KG1 (cell line): ENCODE measurements at places on chromosomes 16 and 17.

DNA sequence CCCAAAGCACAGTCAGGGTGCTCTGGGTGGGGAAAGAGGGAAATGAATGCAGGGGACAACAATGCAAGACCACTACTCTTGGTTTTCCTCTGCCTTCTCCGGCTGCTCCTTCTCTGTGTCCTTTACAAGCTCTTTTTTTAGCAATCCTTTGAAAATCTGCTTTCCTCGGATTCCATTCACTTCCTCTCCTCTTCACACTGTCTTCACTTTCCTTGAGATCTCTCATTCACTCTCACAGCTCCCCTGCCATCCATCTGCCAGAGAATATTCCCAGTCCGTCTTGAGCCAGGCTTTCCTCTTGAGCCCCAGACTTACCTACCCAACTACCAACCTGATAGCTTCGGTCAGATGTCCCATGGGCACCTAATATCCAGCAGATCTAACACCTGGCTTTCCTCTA, 11.0 kb upstream of the SPOP start:
- no peak for DNase-seq

DNA sequence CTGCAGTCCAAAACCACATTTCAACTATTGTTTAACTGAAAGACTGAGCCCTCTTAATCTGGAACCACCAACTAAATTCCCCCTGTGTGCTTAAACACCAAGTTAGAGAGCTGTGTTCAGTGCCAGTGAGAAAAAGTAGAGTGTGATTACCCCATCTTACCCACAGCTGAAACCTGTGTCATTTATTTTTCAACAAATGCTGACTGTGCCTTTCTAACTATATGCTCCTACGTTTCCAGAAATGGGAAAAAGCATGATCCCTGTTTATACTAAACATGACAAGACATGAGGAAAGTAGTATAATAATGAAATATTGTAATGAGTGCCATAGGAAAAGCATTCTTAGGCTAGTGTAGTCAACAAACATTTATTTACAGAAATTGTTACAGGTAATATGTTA, 7.4 kb upstream of the TOX3 start:
- no peak for DNase-seq

DNA sequence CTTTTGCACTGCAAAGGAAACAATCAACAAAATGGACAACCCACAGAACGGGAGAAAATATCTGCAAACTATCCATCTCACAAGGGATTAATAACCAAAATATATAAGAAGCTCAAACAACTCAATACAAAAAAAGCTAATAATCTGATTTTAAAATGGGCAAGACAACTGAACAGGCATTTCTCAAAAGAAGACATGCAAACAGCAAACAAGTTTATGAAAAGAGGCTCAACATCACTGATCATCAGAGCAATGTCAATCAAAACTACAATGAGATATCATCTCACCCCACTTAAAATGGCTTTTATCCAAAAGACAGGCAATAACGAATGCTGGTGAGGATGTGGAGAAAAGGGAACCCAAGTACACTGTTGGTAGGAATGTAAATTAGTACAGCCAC, 34.8 kb downstream of the SYNRG start:
- no peak for DNase-seq

- DNase-seq, result no peak
These were observed 295.3 kb downstream of the SLC39A11 start for GRCh38 chr17:72797142-72797541.

DNA sequence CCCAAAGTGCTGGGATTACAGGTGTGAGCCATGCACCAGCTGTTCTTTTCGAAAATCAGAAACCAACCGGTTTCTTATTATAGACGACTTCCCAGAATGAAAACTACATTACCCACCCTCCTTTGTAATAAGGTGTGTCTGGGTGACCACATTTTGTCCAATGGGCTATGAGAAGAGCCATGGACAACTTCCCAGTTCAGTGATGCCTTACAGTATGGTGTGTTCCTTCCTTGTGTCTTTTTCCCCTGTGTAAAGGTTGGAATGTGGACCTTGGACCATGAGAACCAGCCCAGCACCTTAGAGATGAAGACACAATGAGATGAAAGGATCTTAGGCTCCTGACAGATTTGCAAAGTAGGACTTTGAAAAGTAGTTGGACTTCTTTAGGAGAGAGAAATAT, 85.0 kb upstream of the ATF7IP2 start:
- DNase-seq, result no peak

GRCh38 chr16:11890231-11890965, 25.4 kb downstream of the GSPT1 start:
- DNase-seq, result no peak

DNA sequence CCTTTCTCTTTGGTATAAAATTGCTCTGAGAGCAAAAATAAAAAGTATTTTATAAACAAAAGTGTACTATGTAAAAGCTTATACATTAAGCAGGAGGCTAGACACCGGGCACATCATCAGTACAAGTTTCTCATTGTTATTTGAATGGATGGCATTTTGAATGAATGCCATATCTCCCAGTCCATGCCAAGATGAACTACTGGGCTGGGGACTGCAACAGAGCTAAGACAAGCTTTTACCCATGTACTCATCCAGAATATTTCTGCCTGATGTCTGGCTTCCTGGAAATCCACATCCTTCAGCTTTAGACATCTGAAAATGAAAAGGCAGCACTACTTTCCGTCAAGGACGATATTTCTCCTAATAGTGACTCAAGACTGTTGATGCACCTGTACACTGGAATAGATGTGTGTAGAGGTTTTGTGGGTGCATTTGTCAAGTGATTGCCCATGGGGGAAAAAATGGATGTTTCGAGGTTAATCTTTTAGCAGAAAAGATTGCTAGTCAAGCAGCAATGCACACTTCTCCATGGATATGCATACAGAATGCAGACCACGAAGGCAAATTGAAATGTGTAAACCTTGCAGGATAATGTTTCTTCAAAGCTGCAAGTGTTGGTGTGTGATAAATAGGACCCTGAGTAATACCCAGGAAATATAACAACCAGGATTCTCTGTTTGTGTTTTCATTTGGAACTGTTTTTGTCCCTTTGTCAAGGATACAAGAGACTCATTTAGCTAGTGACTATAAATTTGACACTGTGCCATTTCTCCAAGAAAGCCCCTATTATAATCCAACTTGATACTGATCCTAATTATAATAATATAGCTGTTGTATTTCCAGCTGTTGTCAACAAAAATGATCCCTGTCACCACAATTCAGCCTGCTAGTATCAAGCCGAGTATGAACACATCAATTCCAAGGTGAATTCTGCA, 173.8 kb downstream of the CDH8 start:
- no peak for DNase-seq

DNA sequence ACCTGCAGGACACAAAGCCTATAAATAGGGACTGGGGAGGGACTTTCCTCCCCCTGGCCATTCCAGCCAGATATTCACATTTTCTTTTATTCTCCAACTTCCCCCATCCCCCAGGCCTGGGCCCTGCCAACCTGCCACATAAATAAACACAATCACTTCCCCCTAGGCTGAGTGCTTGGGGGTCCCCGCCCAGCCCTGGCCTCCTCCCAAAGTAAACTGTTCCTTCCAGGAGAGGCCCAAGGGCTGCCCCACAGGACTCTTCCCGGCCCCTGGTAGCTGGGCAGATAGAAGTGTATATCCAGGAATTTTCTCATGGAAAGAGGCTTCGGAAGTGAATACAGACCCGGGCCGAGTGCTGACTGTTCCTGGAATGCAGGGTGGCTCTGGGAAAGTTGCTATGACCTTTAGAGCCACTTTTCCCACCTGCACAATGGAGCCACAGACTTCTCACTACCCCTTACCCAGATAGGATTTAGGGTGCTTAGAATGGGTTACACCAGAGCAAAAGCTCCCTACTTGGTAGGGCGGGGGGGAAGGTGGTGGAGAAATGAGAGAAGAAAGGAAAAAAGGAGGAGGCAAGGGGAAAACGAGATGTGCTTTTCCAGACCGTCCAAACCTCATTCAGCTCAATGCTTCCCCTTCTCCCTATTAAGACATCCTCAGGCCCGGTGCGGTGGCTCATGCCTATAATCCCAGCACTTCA, 8.5 kb downstream of the CSF3 start:
- DNase-seq, result no peak

DNA sequence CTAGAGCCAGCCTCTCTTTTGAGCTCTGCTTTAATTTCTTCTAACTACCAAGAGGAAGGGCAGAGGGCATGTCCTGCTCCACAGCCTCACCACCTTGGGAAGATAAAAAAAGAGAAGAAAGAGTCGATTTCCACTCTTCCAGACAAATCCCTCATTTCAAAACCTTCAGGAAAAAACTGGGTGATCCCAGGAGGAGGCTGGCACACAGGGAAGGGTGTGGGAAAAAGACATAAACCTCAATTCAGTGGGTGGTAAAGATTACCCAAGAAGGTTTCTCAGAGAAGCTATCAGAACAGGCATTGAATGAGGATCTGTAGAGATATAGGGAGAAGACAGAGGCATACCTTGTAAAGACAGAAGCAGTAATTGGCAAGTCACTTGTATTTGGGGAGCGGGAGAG, 79.9 kb upstream of the CRHR1 start:
- DNase-seq, result no peak

GRCh38 chr16:67661101-67661761, 471 bp downstream of the PARD6A start:
- no peak for DNase-seq

GRCh38 chr17:70786081-70786480, 616.7 kb downstream of the KCNJ2 start:
- DNase-seq, result no peak

DNA sequence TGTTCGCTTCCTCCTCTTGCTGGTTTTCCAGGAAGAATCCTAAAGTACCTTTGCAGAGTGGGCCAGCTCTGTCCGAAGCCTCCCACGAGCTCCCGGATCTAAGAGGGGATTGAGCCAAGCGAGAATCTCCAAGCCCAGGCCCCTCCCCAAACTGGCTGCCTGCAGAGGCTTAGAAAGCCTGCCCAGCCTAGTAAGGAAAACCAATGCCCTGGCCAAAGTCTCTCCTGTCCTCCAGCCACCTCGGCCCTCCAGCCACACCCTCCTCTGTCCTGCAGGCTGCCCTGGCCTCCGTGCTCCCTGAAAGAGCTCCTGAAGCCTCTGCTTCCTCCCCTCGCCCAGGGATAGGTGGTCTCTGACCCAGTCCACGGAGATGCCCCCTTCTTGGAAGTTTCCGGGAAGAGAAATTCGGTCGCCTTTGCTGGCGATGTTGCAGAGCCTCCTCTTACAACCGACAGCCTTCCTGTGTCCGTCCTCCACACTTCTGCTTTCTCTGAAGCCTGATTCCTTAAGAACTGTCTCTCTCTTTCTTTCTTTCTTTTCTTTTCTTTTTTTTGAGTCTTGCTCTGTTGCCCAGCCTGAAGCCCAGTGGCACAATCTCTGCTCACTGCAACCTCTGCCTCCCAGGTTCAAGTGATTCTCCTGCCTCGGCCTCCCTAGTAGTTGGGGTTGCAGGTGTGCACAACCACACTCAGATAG, 54.9 kb upstream of the TOB1 start:
- no peak for DNase-seq

DNA sequence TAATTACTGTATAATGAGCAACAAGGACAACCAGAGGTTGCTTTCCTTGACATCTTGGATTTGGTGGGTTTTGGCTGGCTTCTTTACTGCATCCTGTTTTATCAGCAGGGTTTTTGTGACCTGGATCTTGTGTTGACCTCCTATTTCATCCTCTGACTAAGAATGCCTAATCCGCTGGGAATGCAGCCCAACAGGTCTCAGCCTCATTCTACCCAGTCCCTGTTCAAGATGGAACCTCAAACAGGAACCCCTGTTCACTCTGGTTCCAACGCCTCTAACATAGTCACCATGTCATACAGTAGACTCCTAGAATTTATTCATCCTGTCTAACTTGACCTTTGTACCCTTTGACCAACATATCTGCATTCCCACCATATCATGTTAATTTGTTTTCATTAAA, 183.8 kb upstream of the SOX9 start:
- no peak for DNase-seq

DNA sequence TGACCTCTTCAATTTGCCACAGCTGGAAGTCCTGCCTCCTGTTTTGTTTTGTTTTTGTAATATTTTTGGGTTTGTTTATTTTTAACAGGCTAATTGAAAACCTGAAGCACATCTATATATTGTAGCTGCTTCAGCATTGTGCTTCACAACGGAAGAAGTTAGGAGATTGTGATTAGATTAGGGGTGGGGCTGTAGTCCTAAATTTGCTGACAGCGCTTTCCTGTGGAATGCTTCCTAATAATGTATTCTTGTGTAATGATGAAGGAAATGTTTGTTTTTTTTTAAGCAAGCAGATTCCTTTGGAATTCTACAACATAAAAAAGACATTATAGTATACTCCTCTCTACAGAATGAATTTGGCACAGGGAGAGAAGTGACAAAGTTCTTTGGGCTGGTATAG, 70.1 kb downstream of the NLK start:
- DNase-seq, result no peak

DNA sequence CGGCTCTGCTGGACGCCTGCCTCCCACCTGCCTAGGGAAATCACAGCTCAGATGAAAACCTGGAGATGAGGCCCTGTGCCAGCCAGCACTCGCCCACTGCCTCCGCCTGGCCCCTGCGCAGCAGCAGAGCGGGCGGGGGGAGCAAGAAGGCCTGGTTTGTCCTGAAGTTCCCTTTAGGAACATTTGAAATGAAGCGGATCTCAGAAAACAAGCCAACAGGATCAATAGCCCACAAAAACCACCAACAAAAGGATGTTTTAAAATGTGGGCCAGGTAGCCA, 48.0 kb downstream of the RBFOX3 start:
- no peak for DNase-seq

DNA sequence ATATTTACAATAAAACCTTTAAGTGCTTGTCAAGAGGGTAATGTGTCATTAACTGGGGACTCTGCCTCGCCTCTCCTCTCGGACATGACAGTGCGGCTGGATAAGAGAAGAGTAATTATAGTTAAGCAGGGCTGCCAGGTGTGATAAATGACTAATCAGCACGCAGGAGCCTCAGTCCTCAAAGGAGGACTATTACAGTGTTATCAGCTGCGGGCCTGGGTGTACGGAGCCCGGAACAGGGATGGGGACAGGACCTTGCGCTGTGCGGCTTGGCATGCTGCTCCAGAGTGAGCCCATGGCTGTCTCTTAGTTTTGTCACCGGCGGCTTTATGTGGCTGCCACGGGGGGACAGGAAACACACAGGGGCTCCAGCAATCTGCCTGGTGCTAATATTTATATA, 607.2 kb downstream of the MAF start:
- DNase-seq, result no peak

GRCh38 chr17:20996724-20997615, 45.8 kb downstream of the USP22 start:
- no peak for DNase-seq

DNA sequence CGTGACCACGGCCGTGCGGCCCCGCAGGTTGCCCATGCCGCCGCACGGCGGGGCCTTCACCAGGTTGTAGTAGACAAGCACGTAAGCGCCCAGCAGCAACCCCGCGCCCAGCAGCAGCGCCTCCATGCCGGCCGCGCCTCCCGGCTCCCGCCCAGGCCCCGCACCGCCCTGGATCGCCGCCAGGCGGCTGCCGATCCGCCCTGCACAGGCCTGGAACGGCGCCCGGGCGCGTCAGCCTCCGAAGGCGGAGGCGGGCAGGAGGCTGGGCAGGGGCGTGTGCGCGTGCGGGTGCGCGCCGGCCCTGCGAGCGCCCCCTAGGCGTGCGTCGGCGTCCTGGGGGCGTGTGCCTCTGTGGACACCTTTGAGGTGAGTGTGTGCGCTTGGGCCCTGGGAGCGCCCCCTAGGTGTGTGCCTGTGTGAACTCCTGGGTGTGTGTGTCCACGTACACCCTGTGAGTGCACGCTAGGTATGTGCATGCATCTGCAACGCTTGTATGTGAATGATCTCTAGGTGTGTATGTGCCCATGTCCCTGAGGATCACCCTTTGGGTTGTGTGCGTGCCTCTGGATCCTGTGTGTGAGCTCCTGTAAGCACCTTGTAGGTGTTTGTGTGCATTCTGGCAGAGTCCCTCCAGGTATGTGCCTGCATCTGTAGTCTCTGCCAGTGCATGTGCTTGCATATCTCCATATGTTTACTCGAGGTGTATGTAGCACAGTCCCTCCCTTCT, at the start of gene DHRS13:
TSS of gene DHRS13 (minus strand) at position 261 of the 727 bp plus-strand sequence. CDS start at position 126, 135 bp downstream.
- DNase-seq, result peak; percentile 85
